Femur (tissue), 1 donor: ENCODE measurements at places on chromosomes 4 and X.
A peak's percentile ranks its signal among the peaks of the same experiment; 100 is the strongest.

DNA sequence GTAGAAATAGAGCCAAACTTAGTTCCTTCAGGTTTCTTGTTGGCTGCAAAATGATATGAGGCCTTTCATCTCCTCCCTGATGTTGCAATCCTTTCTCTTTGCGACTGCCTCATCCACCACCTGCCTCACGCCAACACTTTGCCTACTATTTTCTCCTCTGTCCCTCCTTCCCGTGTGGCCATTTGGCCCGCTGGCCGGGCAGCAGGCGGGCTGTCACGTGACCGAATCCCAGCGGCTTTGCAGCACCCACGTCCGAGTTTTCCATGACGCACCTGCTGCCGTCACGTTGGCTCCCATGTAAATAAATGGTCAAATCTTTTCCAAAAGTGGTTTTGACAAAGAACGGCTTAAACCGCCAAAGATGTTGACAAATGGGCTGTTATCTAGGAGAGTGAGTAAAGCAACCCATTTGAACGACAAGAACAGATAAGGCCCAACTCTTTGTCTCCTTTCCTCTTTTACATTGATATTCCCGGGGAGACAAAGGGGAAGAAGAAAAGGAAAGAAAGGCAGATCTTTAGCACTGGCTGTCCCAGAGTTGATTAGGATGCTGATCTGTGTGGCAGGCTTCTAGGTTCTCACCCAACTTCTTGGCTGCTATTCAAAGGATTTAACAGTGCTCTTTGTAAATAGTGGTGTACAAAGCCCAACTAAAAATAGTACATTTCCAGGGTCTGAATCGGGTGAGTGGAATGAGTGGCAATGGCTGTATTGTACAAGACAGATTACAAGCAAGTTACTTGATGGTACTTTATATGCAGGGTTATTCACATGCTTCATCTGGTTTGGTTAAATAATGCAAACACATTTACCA lies 174.2 kb upstream of the JADE1 start:
- no peak for DNase-seq

GRCh38 chr4:89506866-89507491 lies 199.4 kb upstream of the GPRIN3 start:
- DNase-seq: no peak

GRCh38 chrX:17986440-17986839 lies 125.3 kb upstream of the RAI2 start:
- DNase-seq: no peak

- DNase-seq: no peak
Measured at GRCh38 chr4:7060346-7061150, 7.3 kb downstream of the GRPEL1 start.

- DNase-seq: peak; percentile 31
Measured at GRCh38 chrX:70087857-70088630, 25.8 kb downstream of the OTUD6A start.

DNA sequence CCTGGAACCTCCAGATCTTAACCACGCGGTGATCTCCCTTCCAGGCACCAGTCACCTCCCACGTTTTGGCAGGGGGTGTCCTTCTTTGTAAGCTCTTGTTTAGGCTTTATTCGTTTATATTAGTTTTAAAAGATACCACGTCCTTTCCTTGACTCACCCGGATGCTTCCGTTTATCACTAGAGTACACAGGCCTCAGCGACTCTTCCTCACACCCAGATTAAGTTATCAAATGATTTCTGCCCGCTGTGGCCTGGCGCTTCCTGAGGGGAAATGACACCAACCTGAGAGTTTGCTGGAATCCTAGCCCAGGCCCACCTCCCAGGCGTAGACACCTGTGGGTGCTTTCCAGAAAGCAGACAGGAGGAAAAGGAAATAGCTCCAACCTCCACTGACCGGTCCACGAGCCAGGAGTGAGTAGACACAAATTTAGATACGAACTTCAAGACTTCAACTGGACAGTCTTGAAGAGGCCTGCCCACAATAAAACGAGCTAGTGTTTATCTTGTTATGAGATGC lies 756 bp upstream of the ADAMTS3 start:
- no peak for DNase-seq

DNA sequence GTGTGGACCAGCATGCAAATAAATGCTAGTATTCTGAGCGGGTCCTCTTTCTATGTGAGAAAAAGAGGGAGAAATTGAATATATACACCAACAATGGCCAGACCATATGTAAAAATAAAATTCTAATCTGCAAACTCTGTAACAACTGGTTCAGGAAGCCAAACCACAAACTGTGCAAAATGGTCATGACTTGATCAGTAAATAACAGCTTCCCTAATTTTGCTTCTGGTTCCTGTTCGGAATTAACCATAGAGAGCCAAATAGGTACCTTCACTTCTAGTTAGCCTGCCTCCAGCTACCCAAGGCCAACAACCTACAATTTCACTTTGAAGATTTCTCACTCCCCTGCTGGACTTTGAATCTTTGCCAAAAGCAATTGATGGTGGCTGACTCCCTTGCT lies 1313.2 kb downstream of the ADGRL3 start:
- no peak for DNase-seq

DNA sequence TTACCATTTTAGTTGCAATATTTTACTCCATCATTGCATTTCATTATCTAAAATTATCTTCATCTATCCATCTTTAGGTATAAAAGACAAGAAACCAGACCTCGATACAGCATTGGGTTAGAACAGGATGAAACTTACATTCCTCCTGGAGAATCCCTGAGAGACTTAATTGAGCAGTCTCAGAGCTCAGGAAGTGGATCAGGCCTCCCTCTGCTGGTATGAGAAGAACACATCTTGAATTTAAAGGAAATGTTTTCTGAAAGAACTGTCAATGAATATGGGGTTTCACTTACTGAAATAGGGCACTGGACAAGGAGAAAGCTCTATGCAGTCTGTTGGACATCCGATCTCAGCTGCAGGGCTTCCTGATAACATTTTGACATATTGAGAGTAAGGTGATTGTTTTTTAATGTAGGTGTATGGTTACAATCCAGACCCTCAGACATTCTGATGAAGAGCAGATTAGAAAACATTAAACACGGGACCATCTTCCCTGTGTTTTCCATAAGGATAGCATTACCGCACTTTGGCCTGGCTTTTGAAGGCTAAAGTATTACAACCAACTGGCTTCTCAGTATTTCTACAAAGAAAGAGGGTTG lies 367.2 kb downstream of the BMPR1B start:
- DNase-seq: peak; percentile 36

DNA sequence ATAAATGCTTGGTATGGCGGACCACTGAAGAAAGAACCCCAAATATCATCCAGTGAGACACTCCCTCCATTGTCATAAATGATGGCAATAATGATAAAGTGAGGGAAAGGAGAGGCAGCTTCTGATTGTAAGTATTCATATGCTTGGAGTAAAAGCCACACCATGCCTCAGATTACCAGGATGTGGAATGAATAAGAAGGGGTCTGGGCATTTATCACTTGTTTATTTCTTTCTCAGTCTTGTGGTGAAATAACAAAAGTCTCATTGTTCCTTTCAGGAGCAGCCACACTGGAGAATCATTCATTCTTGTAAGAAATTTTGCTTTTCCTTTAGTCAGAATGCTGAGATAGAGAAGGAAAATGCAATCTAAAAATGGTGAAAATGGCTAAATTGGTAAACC lies 21.7 kb downstream of the F8 start:
- no peak for DNase-seq

DNA sequence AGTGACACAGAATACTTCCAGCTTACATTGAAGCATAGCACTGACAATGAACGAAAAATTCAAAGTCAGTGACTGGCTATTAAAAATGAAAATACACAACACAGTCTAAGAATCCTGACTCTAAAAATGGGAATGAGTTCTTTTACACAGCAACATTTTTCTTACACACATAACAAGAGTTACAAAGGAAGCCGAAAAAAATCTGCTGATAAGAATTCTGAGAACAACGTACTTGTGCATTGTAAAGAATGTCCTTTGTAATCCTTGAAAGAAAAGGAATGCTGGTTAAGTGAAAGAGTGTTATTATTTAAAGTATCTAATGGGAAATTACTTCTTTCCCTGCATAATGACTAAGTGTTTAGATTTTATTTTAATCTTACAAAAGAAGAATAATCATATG lies 199.4 kb downstream of the PRDM5 start:
- DNase-seq: no peak

- peak; percentile 68 for DNase-seq
Measured at GRCh38 chrX:33183361-33183760, 28.0 kb downstream of the DMD start.

DNA sequence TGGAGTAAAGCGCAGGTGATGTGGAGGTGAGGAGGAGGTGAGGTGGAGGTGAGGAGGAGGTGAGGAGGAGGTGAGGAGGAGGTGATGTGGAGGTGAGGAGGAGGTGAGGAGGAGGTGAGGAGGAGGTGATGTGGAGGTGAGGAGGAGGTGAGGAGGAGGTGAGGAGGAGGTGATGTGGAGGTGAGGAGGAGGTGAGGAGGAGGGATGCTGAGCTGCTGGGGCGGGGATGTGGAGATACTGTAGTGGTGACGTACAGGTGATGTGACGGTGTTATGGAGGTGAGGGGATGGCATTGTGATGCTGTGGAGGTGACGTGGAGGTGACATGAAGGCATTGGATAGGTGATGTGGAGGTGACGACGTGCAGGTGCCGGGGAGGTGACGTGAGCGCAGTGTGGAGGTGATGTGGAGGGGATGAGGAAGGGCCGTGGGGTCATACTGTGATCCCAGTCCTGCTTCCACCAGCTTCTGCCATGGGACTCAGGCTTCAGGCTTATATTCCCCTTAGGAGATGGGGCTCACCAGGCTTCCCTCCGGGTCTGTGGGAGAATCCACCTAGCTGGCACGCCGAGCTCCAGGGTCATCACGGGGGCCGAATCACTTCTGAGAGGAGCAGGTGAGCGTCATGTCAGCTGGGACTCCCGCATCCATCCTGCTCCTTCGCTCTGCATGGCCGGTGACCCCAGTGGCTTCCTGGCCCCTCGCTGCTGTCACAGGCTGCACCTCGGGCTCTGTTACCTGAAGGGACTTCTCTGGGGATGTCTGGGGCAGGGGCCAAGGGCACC lies 47.9 kb upstream of the GRPEL1 start:
- no peak for DNase-seq

DNA sequence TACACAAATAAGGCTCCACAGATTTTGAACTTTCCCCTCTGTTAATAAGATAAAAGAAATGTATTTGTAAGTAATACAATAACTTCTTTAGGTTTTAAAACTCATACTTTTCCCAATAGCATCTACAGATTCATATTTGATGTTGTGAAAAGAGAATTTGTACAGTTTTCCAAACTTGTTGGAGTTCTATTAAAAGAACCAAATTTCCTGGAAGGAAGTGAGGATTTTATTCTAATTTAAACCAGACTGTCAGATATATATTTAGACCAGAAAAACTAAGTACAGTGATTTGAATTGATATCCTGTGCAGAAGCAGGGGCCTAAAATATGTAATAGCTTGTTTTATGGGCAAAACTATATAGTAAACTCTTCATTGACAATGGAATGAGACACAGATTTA lies 53.7 kb downstream of the NAA11 start:
- DNase-seq: no peak

GRCh38 chr4:2755821-2756690 lies at the start of gene TNIP2:
Gene TNIP2, minus strand, starts transcription at chr4:2756336. Its CDS starts 47 bp downstream, at chr4:2756289.
- peak; percentile 92 for DNase-seq

DNA sequence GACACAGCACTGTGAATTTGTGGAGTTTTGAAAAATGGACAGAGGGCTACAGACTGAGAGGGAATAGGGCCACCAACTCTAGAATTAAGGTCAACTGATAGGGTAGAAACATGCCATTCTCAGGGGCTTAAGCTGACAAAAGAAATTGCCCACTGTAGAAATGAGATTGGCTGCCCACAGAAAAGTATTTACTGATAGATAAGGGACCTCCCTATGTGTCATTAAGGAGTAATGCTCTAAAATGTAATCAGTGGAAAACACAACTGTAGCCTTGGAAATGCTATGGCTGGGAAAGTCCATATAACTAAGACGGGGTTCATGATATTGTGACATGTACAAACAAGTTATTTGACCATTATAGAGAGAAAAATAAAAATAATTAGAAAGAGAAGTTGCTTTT lies 4.6 kb downstream of the RTL9 start:
- DNase-seq: no peak

DNA sequence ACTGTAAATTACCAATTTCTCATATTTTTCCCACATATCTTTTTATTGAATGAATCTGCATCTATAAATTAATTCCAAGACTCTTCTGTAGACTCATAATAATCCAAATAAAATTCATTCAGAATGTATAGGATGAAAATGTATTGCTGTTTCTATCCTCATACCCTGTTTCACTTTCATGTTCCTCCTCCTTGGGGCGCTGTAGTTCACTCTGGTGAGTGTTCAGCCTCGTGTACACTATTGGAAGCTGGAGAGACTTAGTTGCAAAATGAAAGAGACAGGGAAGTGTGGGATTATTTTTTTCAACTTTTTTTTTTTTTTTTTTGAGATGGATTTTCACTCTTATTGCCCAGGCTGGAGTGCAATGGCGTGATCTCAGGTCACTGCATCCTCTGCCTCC lies 296.1 kb downstream of the TLL1 start:
- no peak for DNase-seq

DNA sequence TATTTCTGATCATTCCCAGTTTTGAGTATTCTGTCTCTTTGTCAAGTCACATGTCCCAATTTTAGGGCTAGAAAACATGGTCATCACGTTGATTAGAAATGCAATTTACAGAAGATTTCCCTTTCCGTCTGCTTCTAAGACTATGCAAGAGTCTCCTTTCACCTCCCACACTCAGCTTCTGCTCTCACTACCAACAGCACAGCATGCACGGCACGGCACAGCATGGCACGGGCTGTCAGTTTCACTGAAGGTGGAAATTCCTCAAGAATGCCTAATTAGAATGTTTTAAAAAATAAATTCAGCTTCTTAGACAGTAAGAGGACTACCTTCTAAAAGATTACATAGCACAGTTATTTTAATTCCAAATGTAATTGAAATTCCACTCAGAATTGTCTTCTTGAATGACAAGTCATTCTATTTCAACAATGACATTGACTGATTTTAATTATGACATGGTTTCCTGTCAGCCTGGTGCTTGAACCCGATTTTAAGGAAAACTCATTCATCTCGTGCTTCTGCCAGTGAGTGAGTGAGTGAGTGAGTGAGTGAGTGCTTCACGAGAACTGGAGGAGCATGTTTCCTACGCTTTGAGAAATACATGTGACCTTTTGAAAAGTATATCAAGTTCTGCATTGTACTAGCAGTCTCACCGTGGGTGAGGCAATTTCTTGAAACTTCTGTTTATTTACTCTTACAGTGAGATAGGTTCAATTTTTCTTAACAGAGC lies 124.8 kb upstream of the SORBS2 start:
- no peak for DNase-seq

DNA sequence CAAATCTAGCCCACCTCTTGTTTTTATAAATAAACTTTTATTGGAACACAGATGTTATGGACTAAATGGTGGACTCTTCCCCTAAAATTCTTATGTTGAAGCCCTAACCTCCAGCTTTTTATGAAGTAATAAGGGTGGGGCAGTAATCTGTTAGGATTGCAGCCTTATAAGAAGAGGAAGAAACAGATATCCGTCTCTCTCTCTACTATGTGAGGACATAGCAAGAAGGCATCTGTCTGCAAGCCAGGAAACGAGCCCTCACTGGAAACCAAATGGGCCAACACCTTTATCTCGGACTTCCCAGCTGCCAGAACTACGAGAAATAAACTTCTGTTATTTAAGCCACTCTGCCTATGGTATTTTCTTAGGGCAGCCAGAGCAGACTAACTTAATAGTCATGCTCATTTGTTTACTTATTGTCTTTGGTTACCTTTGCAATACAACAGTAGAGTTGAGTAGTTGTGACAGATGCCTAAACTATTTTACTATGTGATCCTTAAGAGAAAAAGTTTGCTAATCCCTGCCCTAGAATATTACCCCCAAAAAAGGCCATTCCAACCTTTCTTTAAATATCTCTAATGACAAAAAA lies 67.4 kb downstream of the MANBA start:
- DNase-seq: no peak
